ENCODE measurements at places on chromosomes 13 and 19.

- no peak for DNase-seq
Measured at GRCh38 chr19:3068071-3068470, 5.8 kb upstream of the TLE5 start.

GRCh38 chr13:85019121-85019520, 780.1 kb downstream of the SLITRK6 start:
- DNase-seq = no peak

GRCh38 chr19:20503476-20503875, 62.1 kb downstream of the ZNF737 start:
- no peak for DNase-seq

DNA sequence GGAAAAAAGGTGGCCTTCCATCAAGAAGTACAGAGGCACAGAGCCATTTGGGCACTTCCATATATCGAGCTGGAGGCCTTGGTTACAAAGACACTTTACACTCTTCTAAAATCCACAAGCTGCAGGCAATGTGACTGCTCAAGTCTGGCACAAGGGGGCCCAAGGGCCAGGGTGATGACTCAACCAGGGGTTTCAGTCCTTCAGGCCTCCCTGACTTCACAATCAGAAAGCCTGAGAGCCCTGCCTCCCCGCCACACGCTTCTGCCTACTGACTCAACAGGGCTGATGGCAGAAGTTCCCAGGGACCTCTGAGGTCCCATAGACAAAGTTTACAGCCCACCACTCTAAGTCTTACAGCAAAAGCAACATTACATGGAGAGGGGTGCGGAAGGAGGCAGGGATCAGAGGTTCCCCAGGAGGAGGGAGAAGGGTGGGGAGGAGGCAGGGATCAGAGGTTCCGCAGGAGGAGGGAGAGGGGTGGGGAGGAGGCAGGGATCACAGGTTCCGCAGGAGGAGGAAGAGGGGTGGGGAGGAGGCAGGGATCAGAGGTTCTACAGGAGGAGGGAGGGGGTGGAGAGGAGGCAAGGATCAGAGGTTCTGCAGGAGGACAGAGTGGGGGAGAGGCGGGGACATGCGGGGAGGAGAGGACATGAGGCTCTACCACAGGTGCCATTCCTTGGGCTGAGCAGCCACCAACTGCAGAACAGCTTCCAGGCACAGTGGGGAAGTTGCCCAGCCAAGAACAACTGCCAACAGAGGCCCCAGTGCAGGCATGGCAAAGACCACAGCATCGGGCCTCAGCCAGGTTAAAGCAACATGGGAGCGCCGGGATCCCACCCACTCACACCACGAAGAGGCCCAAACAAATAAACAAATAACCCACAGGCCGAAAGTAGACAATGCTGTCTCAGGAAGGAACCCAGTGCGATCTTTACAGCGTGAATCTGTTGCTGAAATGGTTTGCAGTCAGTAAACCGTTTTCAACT, 52.0 kb downstream of the SLC7A1 start:
- DNase-seq = peak; percentile 50

- no peak for DNase-seq
Measured at GRCh38 chr13:97515643-97516042, 81.7 kb downstream of the RAP2A start.

GRCh38 chr13:51425410-51426042, 27.3 kb downstream of the INTS6 start:
- no peak for DNase-seq

DNA sequence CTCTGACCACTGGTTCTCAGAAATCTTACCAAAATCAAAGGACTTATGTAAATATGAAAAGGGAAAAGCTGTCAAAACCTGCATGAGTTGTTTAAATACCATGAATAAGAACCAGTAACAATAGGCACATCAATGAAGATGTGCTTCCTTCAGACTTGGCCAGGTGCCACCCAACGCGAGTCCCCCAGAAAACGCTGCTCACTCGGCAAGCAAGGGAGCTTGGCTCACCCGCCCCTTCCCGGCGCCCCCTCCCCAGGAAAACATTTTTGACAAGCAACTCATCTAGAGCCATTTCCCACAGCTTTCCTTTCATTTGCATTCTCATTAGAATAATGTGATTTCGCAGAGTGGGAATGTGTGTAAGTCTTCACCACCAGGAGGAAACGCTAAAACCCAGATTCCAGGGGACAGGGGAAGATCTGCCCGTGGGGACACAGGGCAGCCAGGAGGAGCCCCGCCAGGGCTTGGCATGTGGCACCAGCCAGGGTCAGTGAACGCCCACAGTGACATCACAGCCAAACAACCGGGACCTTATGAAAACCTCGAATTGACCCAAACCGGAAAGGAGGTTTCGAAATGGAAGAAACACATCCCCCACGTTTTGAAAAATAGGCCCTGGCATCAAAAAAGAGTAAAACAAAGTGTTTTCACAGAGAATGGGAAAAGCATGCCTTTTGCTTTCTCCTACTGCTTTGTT, 366.2 kb upstream of the TSHZ3 start:
- DNase-seq = peak; percentile 3

DNA sequence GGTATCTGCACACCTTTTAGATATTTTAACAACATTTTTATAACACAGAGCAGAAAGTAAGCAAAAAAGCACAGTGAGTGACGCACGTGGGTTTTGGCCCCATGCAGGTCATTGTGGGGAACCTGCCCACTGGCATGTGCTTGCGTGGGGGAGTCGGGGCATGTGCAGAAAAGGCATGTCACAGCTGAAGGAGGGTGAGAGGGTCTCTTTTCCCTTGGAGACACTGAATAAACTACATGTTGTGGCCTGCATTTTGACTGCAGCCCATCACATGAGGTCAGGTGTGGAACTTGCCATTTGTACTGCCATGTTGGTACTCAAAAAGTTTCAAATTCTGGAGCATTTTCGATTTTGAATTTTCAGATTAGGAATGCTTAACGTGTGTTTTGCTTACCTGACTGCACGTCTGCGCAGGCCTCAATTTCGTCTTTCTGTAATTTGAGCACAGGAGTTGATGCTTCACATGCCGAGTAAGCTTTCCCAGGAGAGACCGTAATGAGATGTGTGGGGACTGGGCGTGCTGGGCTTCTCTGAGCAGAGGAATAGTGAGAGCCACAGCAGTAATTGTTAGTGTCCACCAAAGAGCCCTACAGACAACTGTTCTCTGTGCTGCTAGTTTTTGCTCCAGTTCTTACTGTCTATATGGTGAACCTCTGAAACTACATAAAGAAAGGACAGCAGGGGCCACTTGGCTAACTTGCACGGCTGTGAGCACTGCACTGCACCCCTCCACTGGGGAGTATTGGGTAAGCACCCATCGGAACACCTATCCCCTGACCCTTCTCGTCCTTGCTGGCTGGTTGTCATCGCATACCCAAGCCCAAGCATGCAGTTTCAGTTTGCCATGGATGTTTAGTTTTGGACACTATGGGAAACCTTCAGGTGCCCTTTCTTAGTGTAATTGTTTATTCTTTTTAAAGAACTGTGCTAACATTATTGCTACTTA, 72.9 kb upstream of the GPR183 start:
- DNase-seq = no peak

DNA sequence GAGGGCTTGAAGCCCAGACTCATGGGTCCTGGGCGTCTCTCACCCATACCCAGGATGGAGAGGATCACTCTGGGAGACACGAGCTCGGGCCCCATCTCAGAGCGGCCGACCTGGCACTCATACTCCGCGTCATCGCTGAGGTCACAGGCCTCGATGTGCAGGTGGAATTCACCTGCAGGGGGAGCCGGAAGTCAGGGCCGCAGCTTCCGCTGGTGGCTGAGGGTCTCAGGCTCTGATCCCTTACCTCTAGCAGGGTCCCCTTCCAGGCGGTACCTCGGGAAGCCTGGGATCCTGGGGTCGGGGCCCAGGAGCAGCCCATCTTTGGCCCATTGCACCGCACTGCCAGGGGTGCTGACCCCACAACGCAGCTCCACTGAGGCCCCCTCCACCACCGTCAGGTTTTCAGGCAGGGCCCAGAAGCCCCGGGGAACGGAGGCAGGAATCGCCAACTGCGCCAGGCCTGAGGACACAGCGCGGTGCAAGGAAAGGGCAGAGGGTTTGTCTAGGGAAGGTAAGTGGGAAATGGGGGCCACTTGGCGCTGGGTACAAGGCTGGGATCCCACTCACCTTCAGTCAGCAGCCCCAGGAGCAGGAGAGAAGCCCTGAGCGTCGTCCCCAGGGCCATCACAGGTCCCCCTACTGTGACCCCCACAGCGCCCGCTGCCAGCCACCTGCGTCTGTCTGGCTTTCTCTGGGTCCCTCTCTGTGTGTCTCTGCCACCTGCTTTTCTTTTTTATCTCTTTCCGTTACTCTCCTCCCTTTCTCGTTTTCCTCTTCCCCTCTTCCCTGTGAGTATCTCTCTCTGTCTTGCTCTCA, 883 bp downstream of the NPHS1 start:
- no peak for DNase-seq

DNA sequence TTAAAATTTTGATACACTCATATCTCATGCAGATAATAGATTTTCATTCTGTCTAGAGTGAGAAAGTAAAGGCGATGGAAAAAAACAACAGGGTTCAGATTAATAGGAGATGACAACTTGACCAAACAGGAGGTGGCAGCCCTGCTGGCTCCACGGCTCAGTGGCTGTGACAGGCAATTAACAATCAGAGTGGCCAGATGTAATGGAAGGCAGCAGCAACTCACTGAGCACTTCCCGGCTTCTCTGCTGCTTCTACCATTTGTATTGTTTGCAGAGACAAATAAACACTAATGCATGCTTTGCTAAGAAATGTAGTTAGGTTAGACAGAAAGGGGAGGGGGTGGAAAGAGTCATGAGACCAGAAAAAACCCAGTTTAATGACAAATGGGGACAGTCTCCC, 473.0 kb upstream of the SLC10A2 start:
- DNase-seq = no peak

DNA sequence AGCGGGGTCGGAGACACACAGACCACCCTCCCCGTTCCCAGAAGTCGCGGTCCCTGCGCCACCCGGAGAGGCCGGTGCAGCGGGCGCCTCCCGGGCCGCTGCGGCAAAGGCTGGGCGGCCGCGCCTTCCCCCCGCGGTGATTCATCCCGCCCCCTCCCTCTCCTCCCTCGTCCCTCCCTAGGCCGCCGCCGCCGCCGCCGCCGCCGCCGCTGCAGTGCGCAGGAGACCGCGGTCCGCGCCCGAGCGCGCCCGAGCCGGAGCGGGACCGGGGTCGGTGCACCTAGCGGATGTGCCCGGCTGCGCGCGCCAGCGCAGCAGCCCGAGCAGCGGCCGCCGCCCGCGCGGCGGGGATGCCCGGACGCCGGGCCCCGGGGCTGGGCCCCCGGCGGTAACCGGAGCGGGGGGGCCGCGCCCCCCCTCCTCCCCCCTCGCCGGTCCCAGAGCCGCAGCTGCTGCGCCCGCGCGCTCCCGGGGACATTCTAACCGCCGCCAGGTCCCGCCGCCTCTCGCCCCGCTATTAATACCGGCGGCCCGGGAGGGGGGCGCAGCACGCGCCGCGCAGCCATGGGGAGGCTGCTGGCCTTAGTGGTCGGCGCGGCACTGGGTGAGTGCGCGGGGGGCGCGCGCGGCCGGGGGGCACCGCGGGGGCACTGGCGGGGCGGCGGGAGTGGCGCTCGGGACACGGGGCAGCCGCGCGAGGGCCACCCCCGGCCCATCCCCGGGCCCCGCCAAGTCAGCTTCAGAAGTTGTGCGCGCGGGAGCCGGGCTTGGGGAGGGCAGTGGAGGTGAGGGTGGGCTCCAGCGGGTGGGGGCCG, at the start of gene SCN1B:
Gene SCN1B, plus strand, starts transcription at position 214 of the 815 bp plus-strand sequence. Its CDS starts 351 bp downstream, at position 565.
- DNase-seq = peak; percentile 94

GRCh38 chr19:40245506-40246128, 19.1 kb upstream of the CCNP start:
- no peak for DNase-seq

DNA sequence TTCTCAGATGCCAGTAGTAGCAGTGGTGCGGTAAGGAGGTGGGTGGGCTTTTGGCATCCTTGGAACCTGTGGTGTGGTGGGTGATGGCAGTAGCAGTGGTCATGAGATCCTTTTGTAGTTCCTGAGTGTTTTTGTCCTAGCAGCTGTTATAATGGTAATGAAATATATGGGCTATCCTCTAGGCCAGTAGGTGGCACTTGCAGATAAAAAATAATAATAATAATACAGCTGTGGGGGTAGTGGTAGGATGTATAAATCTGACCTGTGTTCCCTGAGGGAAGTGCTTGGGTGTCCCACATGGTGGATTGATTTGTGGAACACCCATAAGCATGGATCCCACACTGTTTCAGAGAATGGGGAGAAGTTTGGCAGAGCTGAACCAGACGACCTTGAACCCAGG, 334.0 kb downstream of the SLITRK5 start:
- DNase-seq = no peak

DNA sequence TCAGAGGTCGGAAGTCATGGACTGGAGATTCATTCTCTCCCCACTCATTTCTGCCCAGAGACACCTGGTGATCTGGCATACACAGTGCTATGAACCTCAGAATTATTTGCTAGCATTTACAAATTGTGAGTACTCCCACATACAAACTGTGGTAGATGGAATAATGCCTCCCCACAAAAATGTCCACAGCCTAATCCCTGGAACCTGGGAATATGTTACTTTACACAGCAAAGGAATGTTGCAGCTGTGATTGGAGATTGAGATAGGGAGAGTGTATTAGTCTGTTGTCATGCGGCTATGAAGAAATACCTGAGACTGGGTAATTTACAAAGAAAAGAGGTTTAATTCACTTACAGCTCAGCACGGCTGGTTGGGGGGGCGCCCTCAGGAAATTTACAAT, 3.1 kb upstream of the UQCRFS1 start:
- no peak for DNase-seq

- no peak for DNase-seq
Measured at GRCh38 chr13:69737129-69737935, 370.3 kb upstream of the ATXN8OS start.

DNA sequence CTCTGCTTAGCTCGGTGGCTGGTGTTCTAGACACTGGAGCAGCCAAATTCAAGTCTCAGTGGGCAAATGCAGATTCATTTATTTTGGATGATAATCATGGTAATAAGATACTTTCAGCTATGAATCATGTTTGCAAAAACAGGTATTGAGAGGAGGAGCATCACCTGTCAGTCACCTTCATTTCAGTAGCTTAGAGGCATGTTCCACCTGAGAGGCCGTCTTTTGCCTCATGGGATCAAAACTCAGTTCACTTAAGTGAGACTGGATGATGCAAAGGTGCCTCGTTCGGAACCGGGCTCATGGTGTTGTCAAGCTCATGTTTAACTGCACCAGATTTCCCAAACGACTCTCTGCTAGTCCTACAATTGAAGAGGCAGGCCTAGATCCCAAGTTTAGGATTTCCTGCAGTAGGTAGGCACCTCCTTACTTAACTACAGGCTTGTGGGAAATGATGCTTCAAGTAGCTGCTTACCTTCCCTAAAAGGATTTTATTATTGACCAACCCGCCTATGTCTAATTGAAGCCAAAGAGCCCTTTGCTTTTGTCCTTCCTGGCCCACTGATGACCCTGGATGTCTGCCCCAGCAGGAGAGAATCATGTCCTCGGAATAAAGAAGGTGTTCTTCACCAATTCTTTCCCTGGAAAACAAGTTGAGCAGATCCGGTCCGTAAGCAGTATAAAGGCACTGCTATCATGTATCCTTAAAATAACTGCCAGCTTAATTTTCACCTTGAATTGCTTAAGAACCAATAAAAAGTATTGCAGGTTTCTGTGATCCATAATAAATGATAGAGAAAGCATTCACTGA, 60.0 kb downstream of the ZAR1L start:
- DNase-seq = no peak
